ENCODE measurements at places on chromosomes 11 and 22. TPM values are rescaled to one million over a fixed set of nuclear protein-coding genes. Genes with fewer than 3 reads are reported as not detected.

Gene LRRC55
- total RNA-seq: not detected

Gene SESN3
- 3.9 TPM for total RNA-seq

Gene LYVE1
- not detected for total RNA-seq

Gene OR51B5
- not detected for total RNA-seq

Gene TSPAN18
- not detected for total RNA-seq

Gene KCNJ11
- total RNA-seq: under 0.01 TPM

Gene AMBRA1
- 14.6 TPM for total RNA-seq

Gene USH1C
- total RNA-seq: not detected
